ENCODE measurements at places on chromosomes 5 and 9.

GRCh38 chr9:3768286-3768685, 242.5 kb upstream of the RFX3 start:
- DNase-seq: no peak

GRCh38 chr9:135230386-135230765, 142.9 kb downstream of the OLFM1 start:
- no peak for DNase-seq

GRCh38 chr9:35195683-35196082, 33.9 kb downstream of the UNC13B start:
- no peak for DNase-seq

DNA sequence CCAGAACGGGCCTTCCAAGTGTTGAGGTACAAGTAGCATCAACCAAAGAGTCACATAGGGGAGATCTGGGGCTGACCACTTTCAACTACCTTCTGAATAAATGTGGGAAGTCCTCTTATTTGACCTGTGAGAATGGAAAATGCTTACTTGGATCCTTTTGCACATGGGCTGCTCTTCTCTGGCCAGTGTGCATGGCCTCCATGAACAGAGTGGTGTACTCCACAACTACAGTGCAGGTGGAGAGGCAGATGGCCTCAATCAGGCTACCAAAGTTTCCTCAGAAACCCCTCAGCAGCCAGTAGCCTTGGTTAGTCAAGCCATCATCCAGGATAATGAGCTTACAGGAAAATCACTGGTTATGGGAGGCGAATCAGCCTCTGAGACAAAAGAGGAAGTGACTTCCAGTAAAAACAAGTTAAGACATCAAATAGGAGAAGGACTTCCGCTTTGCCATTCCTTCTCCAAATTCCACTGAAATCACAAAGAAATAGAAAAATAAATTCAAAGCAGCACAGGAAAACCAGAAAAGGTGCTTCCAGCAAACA, 18.3 kb upstream of the FCHO2 start:
- no peak for DNase-seq

DNA sequence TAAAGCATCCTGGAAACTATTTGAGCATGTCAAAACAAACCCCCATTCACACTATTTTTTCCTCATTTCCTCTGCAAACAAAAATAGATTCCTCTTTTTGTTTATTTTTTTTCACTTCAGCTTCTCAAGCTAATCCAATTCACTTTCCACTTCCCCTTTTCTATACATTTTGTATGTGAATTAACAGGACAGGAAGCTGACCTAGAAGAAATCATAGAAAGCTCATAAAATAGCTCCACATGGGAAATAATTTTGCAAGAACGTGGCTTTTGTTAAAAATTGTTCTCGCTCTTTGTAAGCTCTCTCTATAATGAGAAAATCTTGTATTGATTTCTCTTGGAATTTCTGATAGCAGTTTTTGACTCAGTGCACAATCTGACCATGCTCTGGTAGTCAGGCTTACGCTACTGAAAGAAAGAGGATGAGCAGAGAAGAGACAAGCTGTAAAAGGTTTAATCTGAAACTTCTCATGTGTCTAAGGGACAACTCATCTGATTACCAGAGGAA, 215.8 kb downstream of the ADAMTS12 start:
- no peak for DNase-seq

- no peak for DNase-seq
Observed at GRCh38 chr5:172701291-172701656, 60.2 kb downstream of the NEURL1B start.

GRCh38 chr5:104345222-104346016, 782.8 kb upstream of the NUDT12 start:
- DNase-seq: no peak

DNA sequence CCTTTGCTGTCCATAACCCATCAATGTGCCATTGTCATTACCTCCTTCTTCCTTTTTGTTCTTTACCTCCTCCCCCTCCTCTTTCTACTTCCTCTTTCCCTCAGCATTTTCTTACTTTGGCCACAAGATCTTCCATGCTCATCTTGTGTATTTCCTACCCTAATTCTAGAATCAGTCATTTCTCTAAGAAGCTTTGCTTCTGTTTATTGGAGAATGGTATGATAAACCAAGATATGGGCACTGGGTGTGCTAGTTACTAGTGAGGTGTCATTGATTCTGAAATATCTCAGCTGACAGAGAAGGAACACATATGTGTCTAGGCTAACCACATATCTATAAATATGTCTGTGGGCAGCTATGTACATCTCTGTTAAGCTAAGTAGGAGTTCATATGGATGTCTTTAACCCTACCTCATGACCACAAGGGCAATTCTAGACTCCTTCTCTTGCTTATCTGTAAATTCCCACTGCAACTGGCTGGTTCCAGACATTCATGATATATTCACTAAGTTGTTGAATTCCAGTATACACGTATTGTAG, 2051.3 kb upstream of the CDH9 start:
- DNase-seq: no peak

GRCh38 chr5:90356176-90356575, 53.4 kb downstream of the CETN3 start:
- DNase-seq: no peak

- DNase-seq: no peak
Observed at GRCh38 chr5:154607746-154608145, 129.7 kb upstream of the HAND1 start.

GRCh38 chr9:100756217-100756616, 178.3 kb downstream of the CAVIN4 start:
- peak; percentile 69 for DNase-seq

GRCh38 chr5:118611332-118611945, 376.9 kb downstream of the DTWD2 start:
- DNase-seq: no peak

- no peak for DNase-seq
Observed at GRCh38 chr5:92775711-92776615, 805.1 kb downstream of the NR2F1-AS1 start.

GRCh38 chr5:103569313-103570060, 6.9 kb upstream of the NUDT12 start:
- peak; percentile 9 for DNase-seq

- no peak for DNase-seq
Observed at GRCh38 chr5:8611067-8611466, 742.1 kb downstream of the MTRR start.

GRCh38 chr5:150637245-150638052, 3.0 kb upstream of the SYNPO start:
- DNase-seq: no peak

- DNase-seq: no peak
Observed at GRCh38 chr9:88006511-88007290, 32.4 kb upstream of the CDK20 start.

- no peak for DNase-seq
Observed at GRCh38 chr5:146772881-146773466, 105.6 kb downstream of the PPP2R2B start.

GRCh38 chr9:111985315-111985714, 88.7 kb downstream of the UGCG start:
- DNase-seq: no peak

- no peak for DNase-seq
Observed at GRCh38 chr5:16709691-16710433, 93.1 kb upstream of the RETREG1 start.

- no peak for DNase-seq
Observed at GRCh38 chr5:172149073-172149472, 39.0 kb downstream of the STK10 start.

DNA sequence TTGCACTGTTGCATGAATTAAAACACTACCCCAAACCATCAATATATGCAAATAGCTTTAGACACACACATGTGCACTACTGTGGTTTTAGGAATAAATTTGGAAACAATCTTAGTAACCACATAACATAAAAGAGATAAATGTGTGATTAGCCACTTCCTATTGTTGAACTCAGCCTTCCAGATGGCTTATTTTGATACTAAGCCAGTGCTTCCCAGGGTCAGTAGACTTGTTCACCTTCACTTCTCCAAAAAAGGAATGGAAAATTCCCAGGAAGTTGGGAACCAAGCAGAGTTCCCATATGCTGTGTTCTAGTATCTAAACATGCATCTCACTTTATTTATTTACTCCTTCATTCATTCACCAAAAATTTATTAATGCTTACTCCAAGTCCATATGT, 47.8 kb downstream of the SVEP1 start:
- no peak for DNase-seq

DNA sequence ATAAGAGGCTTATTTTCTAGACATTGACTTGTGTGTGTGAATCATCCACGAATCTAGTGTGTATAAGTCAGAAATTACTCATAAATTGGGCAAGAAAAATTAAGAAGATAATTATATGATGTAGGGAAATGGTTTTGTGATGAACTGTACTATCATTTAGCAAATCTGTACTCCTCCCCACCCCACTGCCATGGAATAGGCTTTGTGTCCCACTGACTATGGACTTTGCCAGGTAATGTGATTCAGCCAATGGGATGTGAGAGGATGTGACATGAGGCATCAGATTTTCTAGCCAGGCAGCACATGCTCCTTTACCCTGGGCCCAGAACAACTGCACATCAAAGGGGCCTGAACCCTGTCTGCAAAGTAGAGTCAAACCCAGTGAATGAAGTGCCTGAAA, 406.6 kb downstream of the CTNND2 start:
- DNase-seq: no peak

DNA sequence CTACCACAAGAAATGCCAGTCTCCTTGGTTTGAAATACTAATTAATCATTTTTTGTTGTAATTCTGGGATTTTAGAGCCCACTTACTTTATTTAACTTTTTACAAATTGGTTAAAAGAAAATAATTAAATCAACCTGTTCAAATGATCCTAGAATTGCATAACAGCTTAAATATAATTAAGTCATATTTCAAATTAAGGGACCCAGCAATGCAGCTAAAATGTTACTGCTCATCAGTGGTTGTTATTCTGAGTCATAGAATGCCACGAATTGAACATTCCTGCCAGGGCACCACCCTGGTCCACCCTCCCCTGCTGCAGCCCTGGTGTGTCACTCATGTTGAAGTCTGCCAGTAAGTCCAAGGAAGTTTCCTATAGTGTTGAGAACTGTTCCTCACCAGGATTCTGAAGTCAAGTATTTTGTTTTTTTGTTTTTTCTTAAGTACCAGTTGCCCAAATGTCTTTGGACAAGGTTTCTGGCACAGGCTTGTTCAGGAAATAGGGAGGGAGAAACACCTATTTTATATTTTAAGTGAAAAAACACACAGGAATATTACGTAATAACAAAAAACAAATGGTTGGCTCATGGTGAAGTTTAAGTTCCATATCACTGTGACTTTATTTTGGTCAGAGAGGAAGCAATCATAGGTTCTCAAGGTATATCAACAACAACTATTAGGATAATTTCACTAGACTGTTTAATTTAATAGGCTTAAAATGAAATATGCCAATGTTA, 4.3 kb upstream of the ITGA1 start:
- no peak for DNase-seq

DNA sequence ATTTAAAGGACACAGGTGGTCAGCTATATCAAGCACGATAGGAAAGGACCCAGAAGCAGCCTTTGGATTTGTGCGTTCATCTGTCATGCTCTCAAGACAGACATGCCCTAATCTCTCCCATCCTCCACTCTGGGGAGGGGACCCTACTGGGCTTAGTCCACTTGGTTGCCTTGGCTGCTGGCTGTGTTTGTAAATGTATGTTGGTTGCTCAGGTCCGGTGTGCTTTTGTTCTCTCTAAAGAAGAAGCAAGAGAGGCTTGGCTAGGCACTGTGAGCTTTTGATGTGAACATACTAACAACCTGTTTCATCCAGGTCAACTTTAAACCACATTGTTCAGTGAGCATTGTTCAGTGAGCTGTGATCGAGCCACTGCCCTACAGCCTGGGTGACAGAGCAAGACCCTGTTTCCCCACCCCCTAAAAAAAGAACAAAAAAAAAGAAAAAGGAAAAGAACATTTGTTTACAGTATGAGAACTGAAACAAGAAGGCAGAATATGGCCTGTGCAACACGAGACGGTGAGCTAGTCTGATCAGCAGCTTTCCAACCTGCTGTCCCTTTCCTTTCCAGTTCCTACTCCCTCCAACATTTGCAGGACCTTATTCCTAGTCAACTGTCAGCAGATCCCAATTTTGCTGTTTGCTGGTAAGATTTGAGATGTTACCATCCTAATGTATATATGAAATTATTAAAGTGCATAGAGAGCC, 228.3 kb downstream of the ARHGAP26 start:
- DNase-seq: no peak

DNA sequence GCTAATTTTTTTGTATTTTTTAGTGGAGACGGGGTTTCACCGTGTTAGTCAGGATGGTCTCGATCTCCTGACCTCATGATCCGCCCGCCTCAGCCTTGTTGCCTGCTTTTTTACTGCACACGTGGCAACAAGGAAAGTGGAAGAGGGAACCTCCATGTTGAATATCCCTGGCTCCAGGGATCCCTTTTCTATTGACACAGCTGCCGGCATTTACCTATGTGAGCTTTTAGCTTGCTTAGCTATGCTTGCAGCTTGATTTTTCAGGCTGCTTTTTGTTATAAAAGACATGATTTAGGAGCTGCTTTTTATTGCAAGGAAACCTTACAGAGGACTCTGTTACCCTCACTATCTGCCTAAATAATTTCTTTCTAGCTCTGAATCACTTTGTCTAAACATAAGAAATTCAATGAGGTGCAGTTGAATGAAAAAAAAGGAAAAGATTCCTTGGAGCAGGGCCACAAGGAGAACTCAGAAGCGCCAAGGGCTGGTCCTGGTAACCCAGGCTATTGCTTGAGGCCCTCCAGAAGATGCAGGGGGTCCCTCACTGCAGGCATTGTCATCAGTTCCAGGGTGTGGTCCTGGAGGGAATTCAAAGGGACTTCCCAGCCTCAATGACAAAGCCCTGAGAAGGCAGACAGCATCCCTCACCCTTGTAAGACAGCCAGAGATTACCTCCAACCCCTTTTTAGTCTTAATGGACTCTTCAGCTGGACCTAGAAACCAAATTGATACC, 89.9 kb downstream of the SYK start:
- DNase-seq: no peak

- DNase-seq: peak; percentile 35
Observed at GRCh38 chr5:111063709-111064322, 7.7 kb upstream of the TSLP start.

DNA sequence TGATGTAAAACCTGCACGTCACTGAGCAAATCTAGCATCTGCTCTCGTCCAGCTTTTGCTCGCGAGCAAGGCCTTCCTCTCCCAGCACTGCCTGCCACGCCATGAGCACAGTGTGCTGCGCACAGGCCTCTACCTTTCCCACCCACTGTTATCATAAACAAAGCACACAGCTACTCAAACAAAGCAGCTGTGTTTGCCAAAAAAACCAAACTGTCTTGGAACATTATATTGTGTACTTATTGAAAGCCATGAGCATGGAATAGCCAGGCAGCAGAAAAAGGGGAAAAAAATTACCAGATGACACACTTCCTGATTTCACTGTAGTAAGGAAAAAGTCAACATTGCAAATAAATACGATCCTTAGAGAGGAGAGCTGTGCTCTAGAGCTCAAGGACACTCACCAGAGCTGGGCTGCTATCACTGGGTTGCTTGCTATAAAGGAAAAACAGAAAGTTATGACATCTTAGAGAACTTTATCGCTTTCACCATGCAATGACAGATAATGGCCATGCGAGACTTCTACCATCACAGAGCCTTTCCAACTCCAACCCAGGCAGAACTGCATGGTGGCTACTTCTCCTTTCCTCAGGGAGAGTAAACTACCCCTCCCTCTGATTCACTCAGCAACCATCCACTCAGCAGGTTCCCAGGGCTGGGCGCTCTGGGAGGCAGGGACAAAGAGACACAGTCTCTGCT, 69.6 kb downstream of the EPB41L4B start:
- no peak for DNase-seq

GRCh38 chr5:65157906-65158603, 323.7 kb downstream of the ADAMTS6 start:
- DNase-seq: no peak
